Fibroblast of skin of left biceps (primary cell): ENCODE measurements at places on chromosomes 2 and 18.

DNA sequence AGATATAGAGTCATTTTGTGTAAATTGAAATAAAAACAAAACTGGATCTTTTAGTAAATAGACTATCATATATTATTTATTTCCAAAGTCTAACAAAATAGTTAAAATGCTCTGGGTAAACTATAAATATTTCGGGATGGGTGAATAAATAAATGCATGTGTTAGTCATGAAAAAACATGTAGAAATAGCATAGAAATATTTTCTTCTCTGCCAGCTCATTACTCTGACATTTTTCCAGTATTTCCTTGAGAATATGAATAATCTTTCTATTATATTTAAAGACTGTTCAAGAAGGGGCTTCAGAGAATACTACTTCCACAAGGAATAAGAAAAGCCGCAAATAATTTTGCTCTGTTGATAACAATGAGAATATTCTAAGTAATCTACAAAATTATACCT is 880.4 kb downstream of the TRIB2 start:
- no peak for DNase-seq

DNA sequence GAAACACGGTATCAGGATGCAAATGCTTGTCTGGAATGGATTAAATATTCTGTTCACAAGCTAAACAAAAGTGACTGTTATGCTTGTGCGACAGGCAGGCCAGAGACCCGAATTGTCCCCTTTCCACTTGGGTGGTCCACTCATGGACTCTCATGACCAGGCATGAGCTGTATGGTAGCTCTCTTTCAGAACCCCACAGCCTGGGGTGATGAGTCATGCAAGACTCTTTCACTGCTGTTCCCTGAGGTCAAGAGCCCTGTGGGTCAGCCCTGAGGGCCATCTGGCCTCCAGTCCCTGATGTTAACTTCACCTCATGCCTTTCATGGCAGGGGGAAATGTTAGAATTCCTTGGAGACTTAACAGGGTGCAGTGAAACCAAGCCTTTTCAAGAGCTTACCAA is 13.7 kb upstream of the SAP130 start:
- no peak for DNase-seq

GRCh38 chr18:67483237-67483636 is 33.3 kb downstream of the DSEL start:
- no peak for DNase-seq

DNA sequence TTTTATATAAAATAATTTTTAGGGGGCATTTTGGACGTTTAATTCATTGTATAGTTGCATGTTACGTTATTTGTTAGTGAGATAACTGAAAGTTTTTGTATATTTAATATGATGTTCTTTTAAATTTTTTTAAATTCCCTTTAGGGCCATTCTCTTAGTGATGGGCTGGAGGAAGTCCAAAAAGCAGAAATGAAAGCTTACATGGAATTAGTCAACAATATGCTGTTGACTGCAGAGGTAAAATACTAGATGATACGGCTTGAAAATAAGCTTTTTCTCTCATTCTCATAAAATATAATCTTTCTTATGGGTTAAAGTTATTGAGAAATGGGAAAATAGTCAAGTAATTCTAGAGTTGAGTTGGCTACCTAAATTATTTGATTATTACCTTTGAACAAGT is 58.9 kb downstream of the MTX2 start:
- DNase-seq = no peak

DNA sequence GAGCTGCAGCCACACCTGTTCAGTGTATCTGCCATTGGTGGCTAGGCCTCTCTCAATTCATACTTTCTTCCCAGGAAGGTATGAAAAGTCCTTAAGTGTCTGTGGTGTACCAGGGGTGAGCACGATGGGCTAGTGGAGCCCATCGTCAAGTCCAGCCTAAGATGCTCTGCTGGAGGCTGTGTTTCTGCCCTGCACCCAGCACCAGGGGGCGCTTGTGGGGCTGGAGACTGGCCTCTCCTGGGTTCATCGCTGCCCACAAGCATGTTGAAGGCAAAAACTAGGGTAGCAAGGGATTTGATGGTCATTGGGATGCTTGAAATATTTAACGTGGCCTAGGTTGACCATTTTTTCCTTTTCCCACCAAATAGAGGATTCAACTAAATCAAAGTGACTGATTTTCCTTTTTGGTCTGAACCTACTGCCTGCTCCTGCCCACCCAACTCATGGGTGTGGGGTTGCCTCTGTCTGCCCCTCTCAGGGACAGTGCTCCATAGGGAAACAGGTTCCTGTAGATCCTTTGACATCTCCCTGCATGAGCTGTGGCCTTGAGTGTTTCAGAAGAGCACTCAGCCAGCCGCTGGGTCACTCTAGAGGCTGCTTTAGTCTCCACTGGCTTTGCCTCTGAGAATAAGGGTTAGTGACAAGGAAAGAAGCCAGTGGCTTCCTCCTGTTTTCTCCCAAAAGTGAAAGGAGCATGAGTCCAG is 59.0 kb downstream of the TPGS2 start:
- no peak for DNase-seq

DNA sequence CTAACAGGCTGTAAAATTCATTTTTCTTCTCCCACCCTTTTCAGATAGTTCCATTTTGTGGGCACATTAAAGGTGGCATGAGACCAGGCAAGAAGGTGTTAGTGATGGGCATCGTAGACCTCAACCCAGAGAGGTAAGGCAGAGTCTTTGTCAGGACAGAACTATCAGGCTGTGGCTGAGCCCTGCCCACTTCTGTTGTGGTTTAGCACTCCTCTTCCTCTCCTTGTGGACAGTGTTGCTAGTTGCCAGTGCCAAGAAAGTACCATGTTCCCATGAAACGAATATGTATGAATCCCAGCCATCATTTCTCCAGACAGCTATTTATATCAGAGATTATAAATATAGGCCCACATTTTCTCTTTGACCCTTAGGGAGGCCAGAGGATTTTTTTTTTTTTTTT is 1.6 kb downstream of the LGALSL start:
- DNase-seq = no peak

DNA sequence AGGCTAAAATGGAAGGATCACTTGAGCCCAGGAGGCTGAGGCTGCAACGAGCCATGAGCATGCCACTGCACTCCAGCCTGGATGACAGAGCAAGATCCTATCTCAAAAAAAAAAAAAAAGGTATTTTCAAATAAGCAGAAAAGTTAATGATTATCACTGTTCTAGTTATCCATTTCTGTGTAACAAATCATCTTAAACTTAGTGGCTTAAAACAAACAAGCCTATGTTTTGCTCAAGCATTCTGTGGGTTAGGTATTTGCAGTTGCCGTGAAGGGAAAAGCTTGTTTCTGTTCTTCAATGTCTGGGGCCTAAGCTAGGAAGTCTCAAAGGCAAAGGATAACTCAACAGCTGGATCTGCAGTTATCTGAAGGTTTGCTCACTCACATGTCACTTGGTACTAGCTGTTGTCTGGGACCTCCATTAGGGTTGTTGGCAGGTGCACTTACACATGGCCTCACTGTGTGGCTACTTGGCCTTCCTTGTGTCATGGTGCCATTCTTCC is 14.1 kb downstream of the MFF start:
- no peak for DNase-seq

- DNase-seq = no peak
Observed at GRCh38 chr2:106736221-106736620, 149.7 kb downstream of the ST6GAL2 start.

DNA sequence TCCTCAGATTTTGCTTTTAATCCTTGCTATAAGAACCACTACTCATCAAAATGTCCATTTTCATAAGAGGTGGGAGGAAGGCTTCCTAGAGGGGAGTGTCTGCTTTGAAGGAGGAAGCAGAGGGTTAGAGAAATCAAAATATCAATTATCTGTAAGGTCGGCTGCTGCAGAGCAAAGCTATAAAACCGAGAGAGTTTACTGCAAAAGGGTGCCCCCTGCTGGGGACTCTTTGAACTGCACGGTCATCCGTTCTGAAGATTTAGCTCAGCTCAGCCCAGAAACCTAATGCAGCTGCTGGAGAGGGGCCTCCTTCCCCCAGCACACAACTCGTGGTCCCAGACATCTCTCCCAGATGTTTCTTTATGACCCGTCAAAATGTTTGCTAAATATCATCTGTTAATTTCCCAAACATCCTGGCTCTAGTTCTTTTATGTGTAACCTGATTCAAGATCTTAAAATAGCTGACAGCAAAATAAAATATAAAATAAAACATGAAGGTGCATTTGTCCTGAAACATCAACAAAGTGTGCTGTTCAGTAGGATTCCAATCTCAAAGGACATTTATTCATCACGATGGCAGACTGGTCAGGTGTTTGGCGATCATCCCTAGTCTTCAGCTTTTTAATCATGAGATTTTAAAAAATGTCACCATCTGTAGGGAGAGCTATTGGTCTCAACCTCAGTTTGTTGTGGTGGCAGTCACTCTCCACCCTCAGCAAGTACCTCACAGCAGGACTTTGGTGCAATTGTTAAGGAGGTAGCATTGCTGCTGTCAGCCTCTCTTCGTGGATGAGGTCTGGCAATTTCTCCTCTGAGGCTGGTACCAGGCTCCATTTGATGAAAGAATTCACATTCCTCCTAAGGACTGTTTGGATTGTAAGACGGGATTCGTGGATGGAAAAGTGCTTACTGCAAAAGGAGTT is 185.9 kb downstream of the MTX2 start:
- peak; percentile 39 for DNase-seq

- DNase-seq = no peak
Observed at GRCh38 chr2:234191819-234192407, 141.4 kb downstream of the SPP2 start.

DNA sequence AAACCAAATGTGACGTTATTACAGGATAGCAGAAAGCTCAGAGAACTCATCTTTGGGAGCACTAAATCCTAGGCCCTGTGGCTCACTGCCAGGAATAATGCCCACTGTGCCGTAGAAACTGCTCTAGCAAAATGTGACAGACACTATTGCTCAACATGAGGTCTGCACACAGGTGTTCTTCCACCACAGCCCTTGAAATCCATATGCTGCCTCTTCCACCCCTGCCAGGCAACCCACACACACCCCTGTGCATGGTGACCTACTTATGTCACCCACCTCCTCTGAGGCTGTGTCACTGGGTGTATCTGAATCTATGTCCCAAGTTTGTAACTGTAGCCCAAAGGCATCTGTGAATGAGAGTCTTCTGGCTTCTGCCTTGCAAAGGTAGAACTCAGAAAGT is 66.1 kb upstream of the MBOAT2 start:
- DNase-seq = no peak

DNA sequence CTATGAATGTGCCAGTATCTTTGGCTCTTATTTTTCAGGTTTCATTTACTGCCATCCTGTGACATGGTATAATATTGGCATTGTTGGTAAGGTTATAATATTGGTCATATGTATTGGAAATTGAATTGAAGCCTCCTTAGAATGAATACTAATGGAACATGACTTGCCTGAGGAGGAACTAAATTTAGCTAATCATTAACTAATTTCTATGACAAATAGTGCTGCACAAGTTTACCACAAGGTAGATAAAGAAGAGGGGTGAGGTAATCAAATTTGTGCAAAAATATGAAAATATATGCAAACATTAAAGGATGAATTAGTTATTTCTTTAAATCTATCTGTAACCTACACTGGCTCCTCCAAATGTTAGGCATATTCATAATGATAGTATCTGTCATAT is 43.2 kb upstream of the ORC2 start:
- no peak for DNase-seq

DNA sequence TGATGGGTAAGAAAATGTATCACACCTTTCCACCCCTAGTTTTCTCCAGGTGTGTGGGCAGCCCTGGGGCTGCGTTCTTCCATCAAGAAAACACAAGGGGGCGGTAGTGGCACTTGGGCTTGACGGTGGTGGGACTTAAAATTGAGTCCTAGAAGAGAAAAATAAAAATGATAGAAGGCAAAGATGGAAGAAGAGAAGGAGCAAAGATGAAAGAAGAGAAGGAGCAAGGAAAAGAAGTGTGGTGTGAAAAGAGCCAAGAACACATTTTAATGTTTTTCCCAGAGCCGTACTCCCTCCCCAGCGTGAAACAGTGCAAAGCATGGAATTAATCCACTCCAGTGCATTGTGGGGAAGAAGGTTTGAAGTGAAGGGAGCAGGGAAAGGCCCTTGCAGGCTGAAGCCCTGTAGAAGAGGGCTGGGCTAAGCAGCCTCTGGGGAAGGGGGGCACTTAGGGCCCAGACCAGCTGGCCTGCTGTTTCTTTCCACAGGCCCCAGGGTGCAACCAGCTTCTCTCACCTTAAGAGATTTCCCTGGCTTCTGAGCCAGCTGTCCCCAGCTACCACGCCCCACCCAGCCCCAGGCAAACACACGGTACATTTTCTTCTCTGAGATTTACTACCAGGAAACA is 256.8 kb downstream of the RNF152 start:
- peak; percentile 4 for DNase-seq

- peak; percentile 6 for DNase-seq
Observed at GRCh38 chr2:135701442-135701841, 40.2 kb upstream of the UBXN4 start.

GRCh38 chr2:17588031-17588430 is 47.5 kb downstream of the VSNL1 start:
- no peak for DNase-seq

DNA sequence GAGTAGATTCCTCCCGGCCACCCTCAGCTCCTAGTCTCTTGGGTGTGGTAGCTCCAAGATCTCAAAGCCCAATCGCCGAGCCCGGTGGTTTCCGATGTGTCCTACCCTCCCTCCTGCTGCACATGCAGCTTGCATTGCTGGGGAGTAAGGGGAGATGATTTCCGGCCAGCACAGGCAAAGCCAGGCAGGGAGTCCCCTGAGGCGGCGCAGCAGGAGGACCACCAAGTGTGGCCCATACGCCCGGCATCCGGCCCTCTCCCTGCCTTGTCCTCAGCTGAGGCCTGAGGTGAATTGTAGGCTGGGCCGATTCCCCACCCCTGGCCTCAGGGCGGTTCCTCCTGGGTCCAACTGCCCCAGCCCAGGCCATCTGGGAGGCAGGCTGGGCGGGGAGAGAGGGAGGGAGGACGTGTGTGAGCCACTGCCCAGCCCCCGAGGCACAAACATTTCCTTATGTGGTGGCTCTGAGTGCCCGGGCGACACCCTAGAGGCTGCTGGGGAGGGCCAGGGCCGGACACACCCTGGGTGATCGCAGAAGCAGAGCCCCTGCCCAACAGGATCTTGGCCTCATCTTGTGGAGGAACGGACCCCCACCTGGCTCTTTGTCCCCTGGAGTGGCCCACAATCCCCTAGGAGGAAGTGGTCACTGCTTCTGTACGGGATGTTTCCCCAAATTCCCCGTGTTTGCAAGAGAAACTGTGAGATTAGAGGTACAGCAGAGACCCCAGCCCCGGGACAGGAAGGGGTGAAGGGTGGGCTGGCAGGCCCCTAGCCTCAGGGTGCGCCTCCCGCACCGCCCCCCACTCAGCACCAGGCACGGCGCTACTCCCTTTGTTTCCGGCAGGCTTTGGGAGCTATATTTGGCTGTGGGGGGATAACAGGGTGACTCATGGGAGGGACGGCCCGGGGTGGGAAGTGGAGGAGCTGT is 41.9 kb upstream of the PTMA start:
- DNase-seq = peak; percentile 68

DNA sequence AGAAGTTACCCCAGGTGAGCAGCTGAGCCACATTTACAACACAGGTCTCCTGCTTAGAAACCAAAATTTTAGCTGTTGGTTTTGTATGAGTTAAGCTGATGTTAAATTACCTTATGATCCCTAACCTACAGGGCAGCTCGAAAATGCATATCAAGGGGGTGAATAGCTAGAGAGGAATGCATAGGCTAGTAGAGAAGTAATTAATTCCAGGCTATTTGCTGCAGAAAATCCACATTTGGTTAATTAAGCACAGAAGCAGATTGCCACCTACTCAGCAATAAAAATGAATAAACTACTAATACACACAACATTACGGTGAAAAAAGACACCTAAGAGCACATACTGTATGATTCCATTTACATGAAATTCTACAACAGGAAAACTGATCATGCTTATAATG is 91.4 kb downstream of the OSBPL1A start:
- DNase-seq = peak; percentile 19
